ENCODE measurements at places on chromosomes 12 and 14.
A peak's percentile ranks its signal among the peaks of the same experiment; 100 is the strongest.

GRCh38 chr14:101824339-101824727 is 62.8 kb downstream of the PPP2R5C start:
- no peak for DNase-seq
- H3K36me3 ChIP-seq, result peaks cover 6% of the 10 kb centered on the region
- no peak overlapping the region for H3K4me3 ChIP-seq
- no peaks in the 10 kb centered on the region for H3K27me3 ChIP-seq
- H3K4me1 ChIP-seq, result no peaks in the 10 kb centered on the region

DNA sequence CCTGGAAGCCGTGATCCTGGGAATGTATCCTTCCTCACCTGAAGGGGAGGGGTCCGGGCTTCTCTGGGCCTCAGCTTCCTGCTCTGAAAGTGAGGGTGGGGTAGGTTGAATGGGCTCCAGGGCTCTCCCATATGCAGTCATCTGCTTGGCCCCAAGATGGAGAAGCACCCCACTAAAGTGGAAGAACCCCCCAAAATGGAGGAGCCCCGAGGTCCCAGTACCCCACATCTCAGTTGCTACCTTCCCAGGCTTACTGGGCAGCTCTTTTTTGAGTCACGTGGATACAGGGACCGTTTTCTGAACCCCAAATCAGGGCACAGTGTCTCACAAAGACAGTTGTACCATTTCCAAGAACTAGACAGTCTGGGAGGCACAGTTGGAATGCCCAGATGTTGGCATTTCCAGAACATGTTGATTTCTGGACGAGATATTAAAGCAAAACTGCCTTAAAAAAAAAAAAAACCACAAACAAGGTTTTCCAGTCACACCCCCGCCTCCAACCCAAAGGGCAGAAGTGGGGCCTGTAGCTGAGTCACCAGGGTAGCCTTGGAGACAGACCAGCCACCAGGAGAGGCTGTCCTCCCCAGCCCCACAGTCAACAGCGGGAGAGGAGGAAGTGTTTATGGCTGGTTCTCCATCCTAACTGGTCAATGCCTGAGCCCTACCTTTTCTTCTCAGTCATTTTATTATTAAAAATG is 12.1 kb downstream of the VASH1 start:
- DNase-seq, result peak; percentile 67
- H3K4me1 ChIP-seq, result no peaks in the 10 kb centered on the region
- no peak overlapping the region for H3K4me3 ChIP-seq

DNA sequence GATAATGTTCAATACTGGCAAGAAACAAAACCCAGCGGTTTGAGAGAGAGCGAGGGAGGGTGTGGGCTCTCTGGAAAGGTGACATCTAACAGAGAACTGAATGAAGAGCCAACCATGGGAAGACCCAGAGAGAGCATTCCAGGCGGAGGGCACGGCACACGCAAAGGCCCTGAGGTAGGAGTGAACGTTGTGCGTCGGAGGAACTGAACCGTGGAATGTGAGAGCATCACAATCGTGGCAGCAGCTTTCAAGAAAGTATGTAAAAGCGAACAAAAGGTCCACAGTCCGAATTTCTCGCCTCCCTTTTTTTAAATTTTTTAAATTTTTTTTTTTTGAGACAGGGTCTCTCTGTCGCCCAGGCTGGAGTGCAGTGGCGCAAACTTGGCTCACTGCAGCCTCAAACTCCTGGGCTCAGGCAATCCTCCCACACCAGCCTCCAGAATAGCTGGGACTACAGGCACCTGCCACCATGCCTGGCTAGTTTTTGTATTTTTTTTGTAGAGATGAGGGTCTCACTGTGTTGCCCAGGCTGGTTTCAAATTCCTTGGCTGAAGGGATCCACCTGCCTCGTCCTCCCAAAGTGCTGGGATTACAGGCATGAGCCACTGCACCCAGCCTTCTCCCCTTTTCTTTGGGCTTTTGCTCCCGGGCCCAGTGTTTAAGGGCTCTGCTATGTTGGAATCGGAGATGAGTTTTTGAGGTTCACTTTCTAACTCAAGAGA is 15.3 kb upstream of the SCARB1 start:
- no peaks in the 10 kb centered on the region for H3K4me1 ChIP-seq
- DNase-seq, result no peak
- H3K4me3 ChIP-seq, result no peak overlapping the region
- no peak overlapping the region for H3K27ac ChIP-seq

DNA sequence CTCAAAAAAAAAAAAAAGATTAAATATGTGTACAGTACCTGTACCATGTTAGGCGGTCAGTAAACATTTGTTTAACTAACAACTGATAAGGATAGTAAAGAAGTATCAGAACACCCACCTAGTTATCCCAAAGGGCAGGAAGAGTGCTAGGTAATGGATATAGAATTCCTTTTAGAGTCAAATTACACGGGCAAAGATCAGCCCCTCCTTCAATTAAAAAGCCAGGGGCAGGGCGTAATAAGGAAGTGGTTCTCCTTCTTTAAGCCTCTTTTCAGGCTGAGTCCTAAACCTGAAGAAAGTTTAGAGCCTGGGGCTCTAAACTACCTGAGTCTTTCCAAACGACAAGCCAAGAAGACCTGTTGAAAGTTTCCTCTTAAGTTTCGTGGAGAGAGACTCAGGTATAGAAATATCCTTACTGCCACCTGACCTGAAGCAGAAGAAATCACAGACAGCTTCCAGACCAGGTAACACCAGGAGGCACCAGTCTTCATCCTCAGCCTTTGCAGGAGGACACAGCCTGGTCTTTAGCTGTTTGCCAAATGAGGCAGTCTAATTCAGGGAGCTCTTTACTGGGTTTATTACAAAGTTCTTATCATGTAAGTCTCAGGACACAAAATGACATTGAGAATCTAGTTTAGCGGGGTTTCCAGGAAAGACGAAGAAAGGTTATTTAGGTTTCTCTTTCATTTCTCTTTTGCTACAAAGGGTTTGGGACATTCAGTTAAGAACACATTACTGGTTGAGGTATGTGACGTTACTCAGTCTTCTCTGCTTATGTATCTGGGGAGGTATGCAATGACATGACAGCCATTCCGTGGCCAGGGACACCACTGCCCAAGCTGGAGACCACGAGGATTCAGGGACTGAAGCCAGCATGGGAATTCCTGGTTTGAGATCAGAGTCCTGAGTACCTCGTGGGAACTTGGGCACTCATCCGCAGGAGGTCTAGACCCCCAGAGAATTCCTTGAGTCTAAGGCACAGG is at the start of gene BCL2L14:
Gene BCL2L14, plus strand, starts transcription at position 266 of the 983 bp plus-strand sequence. CDS start 8,367 bp downstream, outside the sequence.
- H3K27me3 ChIP-seq, result no peaks in the 10 kb centered on the region
- no peaks in the 10 kb centered on the region for H3K4me1 ChIP-seq
- no peaks in the 10 kb centered on the region for H3K36me3 ChIP-seq

DNA sequence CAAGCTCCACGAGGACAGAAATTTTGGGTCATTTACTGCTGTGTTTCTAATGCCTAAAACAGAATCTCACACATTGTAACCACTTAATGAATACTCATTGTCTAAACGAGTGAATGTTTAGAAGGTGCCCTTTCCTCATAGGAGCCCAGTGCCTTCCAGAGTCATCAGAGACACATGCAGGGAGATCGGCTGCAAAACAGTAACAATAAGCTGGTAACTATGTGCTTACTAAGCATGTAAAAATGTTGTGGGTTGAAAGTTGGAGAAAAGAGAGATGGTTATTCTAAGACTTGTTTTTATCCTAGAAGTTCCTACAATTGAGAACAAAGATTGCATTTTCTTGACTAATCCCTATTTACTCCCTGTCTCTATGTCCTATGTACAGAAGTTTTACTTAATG is 7.4 kb downstream of the TESPA1 start:
- no peaks in the 10 kb centered on the region for H3K36me3 ChIP-seq
- no peaks in the 10 kb centered on the region for H3K27me3 ChIP-seq
- H3K27ac ChIP-seq, result no peak overlapping the region
- DNase-seq, result no peak
- no peaks in the 10 kb centered on the region for H3K4me1 ChIP-seq

GRCh38 chr12:109579639-109580038 is 6.0 kb downstream of the MVK start:
- H3K27ac ChIP-seq, result no peak overlapping the region
- no peaks in the 10 kb centered on the region for H3K4me1 ChIP-seq
- H3K36me3 ChIP-seq, result peaks cover 59% of the 10 kb centered on the region
- DNase-seq, result no peak

DNA sequence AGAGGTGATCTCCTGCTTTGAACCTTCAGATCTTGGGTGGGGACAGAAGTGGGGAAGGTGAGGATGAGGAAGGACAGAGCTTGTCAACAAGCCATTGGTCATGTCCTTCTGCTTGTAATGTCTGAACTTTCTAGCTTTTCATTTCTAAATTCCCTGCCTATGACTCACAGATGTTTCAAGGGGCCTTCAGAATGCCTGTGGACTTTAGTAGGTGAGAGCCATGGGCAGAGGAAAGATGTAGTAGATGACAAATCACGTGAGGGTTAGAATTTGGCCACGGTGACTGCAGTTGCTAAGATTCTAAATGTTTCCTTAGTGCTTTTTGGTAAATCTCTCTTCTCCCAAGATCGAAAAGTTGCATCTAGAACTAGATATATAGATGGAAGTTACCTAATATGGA is 18.7 kb upstream of the CREBL2 start:
- DNase-seq, result no peak
- H3K27ac ChIP-seq, result no peak overlapping the region
- H3K4me1 ChIP-seq, result no peaks in the 10 kb centered on the region
- no peaks in the 10 kb centered on the region for H3K27me3 ChIP-seq
- H3K36me3 ChIP-seq, result no peaks in the 10 kb centered on the region

- no peak for DNase-seq
- H3K4me1 ChIP-seq, result no peaks in the 10 kb centered on the region
- H3K27me3 ChIP-seq, result no peaks in the 10 kb centered on the region
- H3K4me3 ChIP-seq, result no peak overlapping the region
- H3K36me3 ChIP-seq, result no peaks in the 10 kb centered on the region
- H3K27ac ChIP-seq, result no peak overlapping the region
Observed at GRCh38 chr14:52422650-52423356, 108.7 kb downstream of the PTGER2 start.

GRCh38 chr12:103829092-103829491 is 11.9 kb downstream of the NT5DC3 start:
- no peaks in the 10 kb centered on the region for H3K4me1 ChIP-seq
- DNase-seq, result no peak
- H3K27ac ChIP-seq, result no peak overlapping the region
- H3K4me3 ChIP-seq, result no peak overlapping the region
- no peaks in the 10 kb centered on the region for H3K36me3 ChIP-seq

GRCh38 chr14:74670726-74671411 is 42.0 kb downstream of the AREL1 start:
- no peaks in the 10 kb centered on the region for H3K27me3 ChIP-seq
- H3K36me3 ChIP-seq, result peaks cover 20% of the 10 kb centered on the region
- no peak overlapping the region for H3K4me3 ChIP-seq

GRCh38 chr12:108765289-108765764 is 34.0 kb upstream of the CORO1C start:
- no peaks in the 10 kb centered on the region for H3K27me3 ChIP-seq
- H3K36me3 ChIP-seq, result no peaks in the 10 kb centered on the region
- H3K27ac ChIP-seq, result no peak overlapping the region

DNA sequence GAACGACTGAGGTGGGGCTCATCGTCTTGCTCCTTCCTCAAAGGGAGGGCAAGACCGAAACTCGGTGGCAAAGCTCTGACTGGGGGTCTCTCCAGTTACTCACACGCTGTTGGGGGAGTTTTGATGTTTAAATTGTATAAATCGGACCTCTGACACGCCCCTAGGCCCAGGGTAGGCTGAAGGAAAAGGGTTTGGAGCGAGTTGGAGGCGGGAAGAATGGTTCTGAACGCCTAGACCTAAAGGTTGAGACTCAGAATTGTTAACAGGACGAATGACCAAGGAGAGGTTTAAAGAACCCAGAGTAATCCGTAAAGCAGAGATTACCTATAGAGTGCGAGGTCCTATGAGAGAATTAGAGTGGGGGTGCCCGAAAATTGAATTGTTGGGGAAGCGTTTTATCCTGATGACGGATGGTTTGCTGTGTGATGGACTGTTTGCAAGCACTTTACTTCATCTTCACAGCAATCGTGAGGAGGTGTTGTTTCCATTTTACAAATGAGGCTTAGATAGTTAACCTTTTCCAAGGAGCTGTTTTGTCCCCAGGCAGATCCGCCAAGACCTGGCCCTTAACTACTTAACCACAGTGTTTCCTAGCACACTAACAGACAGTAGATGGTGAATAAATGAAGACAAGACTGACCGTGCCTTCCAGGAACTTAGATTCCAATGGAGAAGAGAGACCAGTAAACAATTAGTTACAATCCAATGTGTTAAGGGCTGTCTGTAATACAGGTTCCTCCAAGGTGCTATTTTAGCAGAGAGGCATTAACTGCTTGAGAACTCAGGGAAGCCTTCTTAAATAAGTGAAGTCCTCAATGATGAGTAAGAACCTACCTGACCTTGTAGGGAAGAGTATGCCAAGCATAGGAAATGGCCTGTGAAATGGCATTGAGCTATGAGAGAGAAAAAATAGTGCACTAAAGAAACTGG is 929 bp upstream of the UBE2N start:
- H3K4me1 ChIP-seq, result peaks cover 6% of the 10 kb centered on the region
- no peak for DNase-seq
- peak overlapping the region; percentile 98 for H3K27ac ChIP-seq
- no peaks in the 10 kb centered on the region for H3K27me3 ChIP-seq
- H3K36me3 ChIP-seq, result no peaks in the 10 kb centered on the region
- peak overlapping the region; percentile 92 for H3K4me3 ChIP-seq

GRCh38 chr14:52354242-52354641 is 40.1 kb downstream of the PTGER2 start:
- no peak overlapping the region for H3K27ac ChIP-seq
- DNase-seq, result no peak
- H3K27me3 ChIP-seq, result no peaks in the 10 kb centered on the region
- H3K36me3 ChIP-seq, result no peaks in the 10 kb centered on the region
- no peak overlapping the region for H3K4me3 ChIP-seq

DNA sequence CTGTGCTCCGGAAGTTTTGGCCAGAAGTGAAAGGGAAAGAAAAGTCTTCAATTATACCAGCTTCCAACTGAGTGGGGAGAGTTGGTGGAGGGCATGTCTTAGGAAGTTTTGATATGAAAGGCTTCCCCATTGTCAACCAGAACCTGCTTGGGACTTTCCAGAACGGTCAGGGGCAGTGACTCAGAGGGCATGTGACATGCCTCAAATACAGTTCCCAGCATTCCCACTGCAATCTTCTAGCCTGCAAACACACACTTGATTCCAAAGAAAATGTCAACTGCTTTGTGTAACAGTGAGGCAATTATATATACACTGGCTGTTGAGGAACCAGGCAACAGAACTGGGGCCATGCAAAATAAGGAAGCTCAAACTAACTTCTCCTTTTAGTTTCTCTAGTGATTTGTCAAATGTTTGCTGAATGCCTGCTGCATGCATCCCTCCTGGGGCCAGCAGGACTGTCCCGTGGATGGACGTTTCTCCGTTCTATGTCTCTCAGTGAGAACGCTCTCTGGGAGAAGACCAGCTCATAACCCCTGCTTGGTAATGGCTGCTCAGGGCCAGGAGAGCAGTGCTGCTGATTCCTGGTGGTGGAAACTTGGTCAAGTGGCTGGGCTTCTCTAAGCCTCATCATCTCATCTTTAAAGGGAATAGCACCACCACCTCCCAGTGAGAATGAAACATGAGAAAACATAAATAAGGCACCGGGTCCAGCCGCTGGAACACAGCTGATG is 18.3 kb downstream of the SLC25A47 start:
- DNase-seq, result peak; percentile 50
- H3K4me3 ChIP-seq, result no peak overlapping the region
- H3K4me1 ChIP-seq, result peaks cover 5% of the 10 kb centered on the region
- H3K27me3 ChIP-seq, result no peaks in the 10 kb centered on the region
- H3K27ac ChIP-seq, result peak overlapping the region; percentile 24
- H3K36me3 ChIP-seq, result peaks cover 14% of the 10 kb centered on the region

- H3K4me1 ChIP-seq, result peaks cover 68% of the 10 kb centered on the region
- H3K36me3 ChIP-seq, result no peaks in the 10 kb centered on the region
- H3K4me3 ChIP-seq, result no peak overlapping the region
- no peak for DNase-seq
- no peaks in the 10 kb centered on the region for H3K27me3 ChIP-seq
- peak overlapping the region; percentile 7 for H3K27ac ChIP-seq
Observed at GRCh38 chr14:69647213-69647612, 35.8 kb downstream of the SUSD6 start.
